ENCODE measurements at places on chromosomes 11 and 22.

GRCh38 chr11:30758012-30758411 is 171.9 kb upstream of the MPPED2 start:
- DNase-seq: no peak

DNA sequence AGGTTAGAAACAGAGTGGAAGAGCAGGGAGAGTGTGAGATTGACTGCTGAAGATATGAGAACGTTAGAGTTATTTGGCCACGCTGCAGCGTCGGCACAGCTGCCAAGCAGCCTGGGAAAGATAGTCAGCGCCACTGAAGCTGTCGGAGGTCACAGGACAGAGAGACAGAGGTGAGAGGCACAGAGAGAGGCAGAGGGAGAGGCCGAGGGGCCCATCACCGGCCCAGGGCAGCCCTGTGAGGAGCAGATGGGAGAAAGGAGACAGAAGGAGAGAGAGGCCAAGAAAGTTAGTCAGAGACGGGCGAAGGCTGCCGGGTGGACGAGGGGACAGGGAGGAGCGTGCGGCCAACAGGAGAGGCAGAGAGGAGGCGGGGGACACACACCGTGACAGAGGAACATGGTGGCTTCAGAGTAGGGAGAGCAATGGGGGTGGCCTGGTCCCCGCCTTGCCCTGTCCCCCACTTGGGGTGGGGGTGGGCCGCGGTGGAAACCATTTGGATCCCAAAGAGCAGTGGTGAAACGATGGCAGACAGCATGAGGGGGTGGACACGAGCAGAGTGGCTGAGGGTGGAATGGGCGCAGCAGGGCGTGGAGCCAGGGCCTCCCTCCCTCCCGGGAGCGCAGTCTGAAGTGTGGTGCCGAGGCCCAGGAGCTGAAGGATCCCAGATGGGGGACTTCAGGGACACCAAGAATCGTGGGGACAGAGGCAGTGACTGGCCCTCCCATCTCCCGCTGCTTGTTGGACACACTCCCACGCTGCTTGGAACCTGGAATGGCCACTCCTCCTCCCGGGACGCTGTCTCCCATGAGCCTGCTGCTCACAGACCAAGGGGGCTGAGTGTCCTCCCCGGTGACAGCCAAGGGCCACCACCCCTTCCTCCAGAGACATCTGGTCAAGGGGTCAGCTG is 26.6 kb downstream of the LRRC10B start:
- DNase-seq: no peak

DNA sequence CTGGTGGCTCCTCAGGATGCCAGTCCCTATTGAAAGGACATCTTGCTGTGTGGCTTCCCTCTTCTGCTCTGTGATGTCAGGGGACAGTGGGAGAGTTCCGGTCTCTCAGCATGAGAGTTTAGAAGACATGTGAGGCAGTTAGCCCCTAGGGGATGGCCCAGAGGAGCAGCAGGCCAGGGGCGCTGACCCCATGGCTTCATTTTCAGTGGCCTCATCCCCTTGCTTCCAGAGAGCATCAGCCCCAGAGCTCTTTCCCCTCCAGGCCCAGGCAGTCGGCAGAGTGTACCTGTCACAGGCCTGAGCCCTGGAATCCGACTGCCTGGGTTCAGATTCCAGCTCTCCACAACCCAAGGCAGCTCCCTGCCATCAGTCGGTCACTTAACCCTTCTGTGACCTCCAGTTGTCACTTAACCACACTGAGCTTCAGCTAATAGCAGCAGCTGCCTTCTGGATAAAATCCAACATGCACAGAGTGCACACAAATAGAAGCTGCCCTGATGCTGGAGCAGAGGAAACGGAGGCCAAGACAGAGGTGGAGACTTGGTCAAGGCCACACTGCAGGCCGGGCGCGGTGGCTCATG is 14.1 kb upstream of the LRRC10B start:
- no peak for DNase-seq

GRCh38 chr22:47902646-47903180 is 1140.3 kb downstream of the TBC1D22A start:
- no peak for DNase-seq

GRCh38 chr11:125174057-125174456 is 9.5 kb downstream of the PKNOX2 start:
- DNase-seq: no peak

DNA sequence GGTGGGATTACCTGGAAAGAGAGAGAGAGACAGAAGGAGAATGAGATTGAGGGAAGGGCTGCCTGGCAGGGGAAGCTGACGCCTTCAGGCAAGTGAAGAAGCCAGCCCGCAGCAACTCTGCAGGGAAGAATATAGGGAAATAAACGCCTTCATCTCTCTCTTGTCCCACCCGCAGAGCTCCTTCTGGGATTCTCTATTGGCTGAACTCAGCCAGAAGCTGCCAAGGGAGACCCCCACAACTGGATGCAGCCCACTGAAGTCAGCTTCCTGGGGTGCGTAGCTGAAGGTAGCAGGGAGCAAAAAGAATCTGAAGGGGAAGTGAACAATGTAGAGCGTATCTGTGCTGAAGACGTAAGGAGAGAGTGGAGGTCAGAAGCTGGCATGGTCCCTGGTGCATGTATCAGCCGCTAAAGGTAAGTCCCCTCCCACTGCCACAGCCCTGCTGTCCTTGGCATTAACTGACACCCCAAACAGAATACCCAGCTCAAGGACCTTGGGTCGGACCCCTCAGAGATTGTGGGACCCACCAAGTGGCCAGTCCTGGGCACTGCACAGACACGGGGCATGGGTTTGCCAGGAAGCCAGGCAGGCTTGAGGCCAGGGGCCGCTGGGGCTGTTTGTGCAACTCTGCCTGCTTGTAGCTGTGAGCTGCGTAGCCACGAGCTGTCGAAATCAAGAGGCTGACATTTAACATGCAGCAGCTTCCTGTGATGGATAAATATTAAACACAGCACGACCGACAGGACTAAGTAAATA is 469.9 kb downstream of the MN1 start:
- no peak for DNase-seq

GRCh38 chr11:57523419-57523818 is 7.1 kb downstream of the TIMM10 start:
- DNase-seq: no peak

DNA sequence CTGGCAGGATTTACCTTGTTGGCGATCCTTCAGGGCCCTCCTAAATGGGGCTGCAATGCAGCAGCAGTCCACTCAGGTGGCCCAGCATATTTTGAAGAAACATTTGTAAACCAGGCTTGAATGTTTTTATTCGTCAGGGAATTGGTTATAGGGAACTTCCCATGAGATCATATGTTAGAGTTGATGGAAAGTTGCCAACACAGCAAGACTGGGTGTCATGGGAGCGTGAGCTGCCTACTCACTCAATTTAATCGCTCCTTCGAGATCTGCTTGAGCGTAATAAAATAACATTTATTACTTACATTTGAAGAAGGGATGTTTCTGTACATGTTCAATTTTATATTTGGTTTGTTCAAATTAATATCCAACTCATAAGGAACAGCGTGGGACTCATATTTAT is 19.4 kb downstream of the OR2AT4 start:
- no peak for DNase-seq

DNA sequence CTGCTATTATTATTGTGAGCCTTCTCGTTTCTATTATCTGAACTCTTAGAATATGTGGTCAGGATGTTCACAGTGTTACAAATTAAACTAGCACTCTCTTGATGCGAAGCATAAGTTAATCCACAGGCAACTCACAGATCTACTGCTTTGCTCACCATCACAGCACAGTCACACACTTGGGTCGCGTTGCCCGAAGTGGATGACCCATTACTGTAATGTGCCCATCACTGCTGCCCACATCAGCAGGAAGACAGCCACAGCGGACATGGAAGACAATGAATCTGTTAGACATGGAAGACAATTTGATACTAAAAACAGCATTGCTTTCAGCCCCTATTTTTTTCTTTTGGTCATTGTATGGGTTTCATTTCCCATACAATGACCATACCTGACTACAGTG is 216.4 kb upstream of the B3GAT1 start:
- DNase-seq: no peak

DNA sequence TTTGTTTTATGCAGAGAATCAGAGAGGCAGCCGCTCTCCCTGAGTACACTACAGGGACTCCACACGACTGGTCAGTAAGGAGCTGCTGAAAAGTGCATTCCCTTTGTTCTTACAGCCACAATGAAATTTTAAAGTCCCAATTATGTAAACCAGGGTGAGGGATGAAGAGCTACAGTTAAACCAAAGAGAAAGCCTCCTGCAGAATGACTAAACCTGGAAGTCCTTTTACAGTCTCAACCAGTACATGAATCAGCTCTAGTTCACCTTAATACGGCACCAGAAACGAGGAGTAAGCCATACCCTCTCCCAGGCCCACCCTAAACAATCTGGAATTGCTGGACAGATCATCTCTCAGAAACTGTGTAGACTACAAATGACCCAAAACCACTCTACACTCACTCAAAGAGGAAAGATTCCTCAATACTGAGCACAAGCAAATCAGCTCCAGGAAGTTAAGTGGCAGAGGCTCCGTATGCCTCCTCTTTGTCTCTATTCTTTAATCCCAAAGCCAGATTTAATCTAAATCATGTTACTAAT is 113.1 kb downstream of the RBFOX2 start:
- no peak for DNase-seq

- no peak for DNase-seq
Observed at GRCh38 chr22:33272871-33273270, 214.7 kb upstream of the SYN3 start.

DNA sequence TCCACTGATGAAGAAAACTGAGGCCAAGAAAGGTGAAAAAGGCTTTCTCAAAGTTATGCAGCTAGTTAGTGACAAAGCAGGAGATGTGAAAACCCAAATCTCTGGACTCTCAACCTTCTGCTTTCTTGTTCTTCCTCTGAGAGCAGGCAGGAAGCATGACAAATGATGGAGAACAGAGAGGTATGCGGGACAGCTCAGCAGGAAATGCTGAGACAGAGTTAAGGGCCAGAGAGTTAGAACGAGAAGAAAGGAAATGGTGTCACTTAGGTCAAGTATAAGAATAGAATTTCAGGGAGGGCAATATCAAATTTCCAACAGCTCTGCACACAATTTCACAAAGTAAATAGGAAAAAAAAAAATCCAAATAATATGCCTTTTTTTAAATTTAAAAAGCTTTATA is 67.6 kb upstream of the ARHGAP42 start:
- DNase-seq: no peak

GRCh38 chr11:2347308-2347830 is 29.7 kb upstream of the CD81 start:
- DNase-seq: no peak

GRCh38 chr11:111540937-111541253 is 375 bp downstream of the LAYN start:
- no peak for DNase-seq

DNA sequence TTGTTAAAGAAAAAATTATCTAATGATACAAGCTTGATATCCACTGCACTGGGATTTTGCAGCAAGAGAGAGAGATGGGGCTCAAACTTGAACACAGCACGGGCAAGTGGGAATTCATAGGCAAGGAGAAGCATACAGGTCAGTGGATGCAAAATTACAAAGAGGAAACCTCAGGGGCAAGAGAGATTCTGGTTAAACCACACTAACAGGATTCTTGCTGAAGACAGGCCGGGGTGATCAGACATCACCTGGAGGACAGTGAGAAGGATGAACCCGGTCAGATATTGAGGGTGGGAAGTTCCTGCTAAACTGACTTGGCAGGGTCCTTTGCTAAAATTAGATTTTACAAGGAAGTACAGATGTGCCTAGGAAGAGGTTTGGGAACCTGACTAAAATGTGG is 2.5 kb upstream of the PLAAT4 start:
- DNase-seq: no peak

DNA sequence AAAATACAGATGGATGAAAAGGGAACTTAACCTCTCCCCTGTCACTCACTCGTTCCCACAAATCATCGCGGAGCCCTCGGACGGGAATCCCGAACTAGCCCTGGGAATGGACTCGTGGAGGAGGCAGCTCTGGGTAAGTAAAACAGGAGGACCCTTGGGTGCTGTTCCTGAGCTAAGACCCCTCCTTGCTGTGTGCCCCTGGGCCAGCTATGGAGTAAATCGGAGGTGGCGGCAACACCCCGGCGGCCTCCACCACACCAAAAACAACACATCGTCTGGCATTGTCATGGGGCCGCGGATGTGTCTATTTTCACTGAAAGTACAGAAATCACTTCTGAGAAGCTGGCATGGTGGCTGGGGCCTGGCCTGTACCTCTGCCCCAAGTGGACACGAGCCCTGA is 12.1 kb downstream of the CPT1A start:
- no peak for DNase-seq

- no peak for DNase-seq
Observed at GRCh38 chr11:16352707-16353106, 3.6 kb downstream of the SOX6 start.

GRCh38 chr22:20389288-20389687 is 4.7 kb upstream of the ZNF74 start:
- DNase-seq: no peak

DNA sequence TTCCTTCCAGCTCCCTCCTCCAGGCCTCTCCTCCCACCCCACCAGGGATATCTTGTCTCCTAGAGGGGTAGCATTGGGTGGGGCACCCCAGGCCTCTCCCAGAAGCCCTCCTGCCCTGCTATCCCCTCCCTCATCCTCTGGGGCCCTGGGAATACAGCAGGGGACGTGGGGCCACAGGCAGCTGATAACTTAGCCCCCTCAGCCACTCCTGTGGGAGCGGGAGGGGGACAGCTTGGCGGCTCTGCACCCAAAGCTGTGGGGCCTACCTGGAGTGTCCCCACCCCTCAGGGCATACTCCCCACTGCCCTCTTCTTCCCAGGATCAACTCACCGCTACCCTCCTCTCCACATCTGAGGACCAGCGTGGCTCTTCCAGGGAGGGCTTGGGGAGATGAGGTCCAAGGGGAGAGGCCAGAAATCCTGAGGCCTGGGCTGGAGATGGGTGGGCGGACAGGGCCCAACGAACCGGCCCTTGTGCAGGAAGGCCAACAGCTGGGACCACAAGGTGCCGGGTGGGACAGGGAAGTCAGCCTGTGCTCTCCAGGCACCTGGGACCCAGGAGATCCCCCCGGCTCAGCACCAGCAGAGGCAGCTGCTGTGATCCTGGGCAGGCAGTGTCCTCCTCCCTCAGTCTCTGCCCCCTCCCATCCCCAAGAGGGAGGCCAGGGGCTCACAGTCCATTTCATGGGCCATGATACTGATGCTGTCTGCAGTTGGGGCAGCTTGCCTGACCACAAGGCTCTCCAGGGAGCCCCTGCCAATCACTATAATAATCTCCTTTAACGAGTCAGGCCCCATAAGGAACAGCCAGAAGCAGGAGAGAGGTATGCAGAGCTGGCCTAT is 23.2 kb downstream of the NEAT1 start:
- no peak for DNase-seq

DNA sequence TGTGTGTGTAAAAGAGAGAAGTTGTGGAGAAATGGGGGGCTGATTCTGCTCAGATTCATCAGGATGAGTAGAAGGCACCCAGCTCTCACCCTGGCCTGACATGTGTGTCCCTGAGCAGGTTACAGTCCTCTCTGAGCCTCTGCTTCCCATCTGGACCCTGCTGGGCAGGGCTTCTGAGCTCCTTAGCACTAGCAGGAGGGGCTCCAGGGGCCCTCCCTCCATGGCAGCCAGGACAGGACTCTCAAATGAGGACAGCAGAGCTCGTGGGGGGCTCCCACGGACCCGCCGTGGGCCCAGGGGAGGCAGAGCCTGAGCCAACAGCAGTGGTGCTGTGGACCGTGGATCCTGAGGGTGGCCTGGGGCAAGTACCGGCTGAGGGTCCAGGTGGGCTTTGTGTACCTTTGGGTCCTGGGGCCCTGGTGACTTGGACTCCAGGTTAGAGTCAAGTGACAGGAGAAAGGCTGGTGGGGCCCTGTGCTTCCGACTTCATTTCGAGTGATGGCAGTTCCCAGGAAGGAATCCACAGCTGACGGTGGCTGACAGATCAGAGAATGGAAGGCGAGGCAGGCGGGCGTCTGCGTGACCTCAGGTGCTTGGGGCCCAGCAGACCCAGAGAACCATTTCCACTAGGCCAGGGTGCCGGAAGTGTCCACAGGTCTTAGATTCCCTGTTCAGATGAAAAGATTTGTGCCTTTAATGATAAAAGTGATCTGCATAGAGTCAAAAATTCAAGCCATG is 21.9 kb downstream of the NEAT1 start:
- no peak for DNase-seq

Data from stimulated activated CD4-positive, alpha-beta T cell treated with anti-CD3 and anti-CD28 coated beads, Interleukin-4, amount 100 ng/mL, for 24 hours (primary cell).